ENCODE measurements at places on chromosomes 4 and X. TPM values are rescaled to one million over a fixed set of nuclear protein-coding genes. Genes with fewer than 3 reads are reported as not detected.

APELA gene
- not detected for polyA plus RNA-seq

CLTRN gene
- 0.38 TPM for polyA plus RNA-seq

SYTL5 gene
- 3.0 TPM for polyA plus RNA-seq

FMR1NB gene
- not detected for polyA plus RNA-seq

DDX53 gene
- polyA plus RNA-seq, result not detected

KLB gene
- polyA plus RNA-seq, result 0.61 TPM

NLGN3 gene
- polyA plus RNA-seq, result 0.22 TPM

RHOH gene
- 0.87 TPM for polyA plus RNA-seq

FOXO4 gene
- 13.0 TPM for polyA plus RNA-seq

P2RY8 gene
- 0.24 TPM for polyA plus RNA-seq

BEX3 gene
- 60.1 TPM for polyA plus RNA-seq

AR gene
- polyA plus RNA-seq, result 0.39 TPM

TCP11X2 gene
- polyA plus RNA-seq, result not detected

TLR10 gene
- 0.16 TPM for polyA plus RNA-seq

RTL9 gene
- polyA plus RNA-seq, result not detected

PAGE5 gene
- polyA plus RNA-seq, result not detected

SLC6A14 gene
- 0.92 TPM for polyA plus RNA-seq

RNF175 gene
- 0.06 TPM for polyA plus RNA-seq

SSX4B gene
- not detected for polyA plus RNA-seq

C1QTNF7 gene
- 0.85 TPM for polyA plus RNA-seq

FDCSP gene
- 0.29 TPM for polyA plus RNA-seq

USP27X gene
- 1.7 TPM for polyA plus RNA-seq

STAP1 gene
- polyA plus RNA-seq, result 0.12 TPM

All from esophagus (tissue), 2 donors.